ENCODE measurements at places on chromosomes 4 and X.
A peak's percentile ranks its signal among the peaks of the same experiment; 100 is the strongest.

DNA sequence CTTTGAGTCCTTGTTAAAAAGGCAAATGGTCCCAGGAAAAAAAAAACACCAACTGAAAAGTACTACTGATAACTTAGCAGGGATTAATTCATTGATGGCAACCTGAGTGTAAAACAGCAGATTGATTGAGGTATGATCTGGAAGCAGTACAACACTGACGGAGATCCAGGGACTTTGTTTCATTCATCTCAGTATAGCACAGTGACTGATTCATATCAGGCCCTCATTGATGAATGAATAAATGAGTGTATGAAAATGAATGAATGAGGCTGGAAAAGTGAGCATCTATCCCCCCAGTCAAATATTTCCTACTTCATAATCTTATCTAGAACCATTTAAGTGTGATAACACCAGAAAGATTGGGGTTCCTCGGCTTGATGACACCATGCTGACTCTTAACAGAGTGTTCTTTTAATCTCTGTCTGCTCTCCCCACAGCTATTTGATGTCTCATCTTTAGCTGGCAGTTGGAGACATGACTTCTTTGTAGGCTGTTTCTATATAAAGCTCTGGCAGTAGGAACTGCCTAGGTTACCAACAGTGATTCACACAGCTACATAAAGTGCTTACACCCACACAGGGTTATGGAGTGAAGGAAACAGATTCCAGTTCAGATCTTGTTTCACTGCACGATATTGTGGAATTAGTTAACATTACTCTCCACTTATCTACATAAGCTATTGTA, 18.6 kb upstream of the RNF128 start:
- no peak for DNase-seq

GRCh38 chrX:8848441-8848840, 47.3 kb upstream of the FAM9A start:
- DNase-seq, result no peak

GRCh38 chr4:139633661-139634060, 32.0 kb upstream of the MGST2 start:
- peak; percentile 45 for DNase-seq

- DNase-seq, result no peak
These were observed 33.2 kb downstream of the NBDY start for GRCh38 chrX:56762220-56762619.

DNA sequence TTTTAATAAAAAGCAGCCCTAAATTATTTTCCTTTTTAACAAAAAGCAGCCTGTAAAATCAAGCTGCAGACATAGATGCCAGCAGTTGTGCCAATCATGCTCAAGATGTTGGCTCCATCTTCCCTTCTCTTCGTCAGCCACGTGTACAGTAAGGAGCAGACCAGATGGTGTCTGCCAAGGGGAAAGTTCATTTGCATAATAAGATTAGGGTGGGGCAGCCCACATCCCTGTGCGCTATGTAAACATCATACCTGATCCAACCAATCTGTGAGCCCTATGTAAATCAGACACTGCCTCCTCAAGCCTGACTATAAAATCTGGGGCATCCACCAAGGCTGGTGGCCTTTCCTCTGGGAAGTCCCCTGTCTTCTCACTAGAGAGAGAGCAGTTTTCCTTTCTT, 23.1 kb upstream of the C1GALT1C1 start:
- peak; percentile 42 for DNase-seq

DNA sequence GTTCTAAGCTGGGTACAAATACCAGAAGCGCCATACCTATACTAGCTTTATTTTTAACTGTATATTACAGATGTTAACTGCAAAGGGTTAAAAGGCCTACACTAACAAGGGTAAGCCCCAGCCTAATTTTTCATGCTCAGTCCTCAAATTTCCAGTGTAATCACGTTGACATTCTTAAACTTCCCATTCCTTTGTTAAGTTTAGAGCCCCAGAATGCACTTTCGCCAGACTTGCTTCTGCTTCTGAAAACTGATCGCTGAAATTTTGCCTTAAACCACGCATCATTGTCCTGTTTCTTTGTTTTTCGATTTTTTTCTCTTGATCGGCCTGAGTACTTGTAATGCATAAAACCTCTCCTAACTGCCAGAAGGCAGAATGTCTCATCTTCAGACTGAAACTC, 2141.9 kb upstream of the AGA start:
- DNase-seq, result no peak

GRCh38 chrX:9650091-9650490, 115.6 kb downstream of the GPR143 start:
- no peak for DNase-seq

GRCh38 chr4:104868533-104868932, 278.1 kb upstream of the TET2 start:
- DNase-seq, result no peak

GRCh38 chr4:24321131-24321530, 263.2 kb downstream of the DHX15 start:
- no peak for DNase-seq

- DNase-seq, result no peak
These were observed 41.0 kb upstream of the AGA start for GRCh38 chr4:177483271-177483670.

GRCh38 chrX:130594453-130594916, 192.7 kb downstream of the RBMX2 start:
- no peak for DNase-seq

DNA sequence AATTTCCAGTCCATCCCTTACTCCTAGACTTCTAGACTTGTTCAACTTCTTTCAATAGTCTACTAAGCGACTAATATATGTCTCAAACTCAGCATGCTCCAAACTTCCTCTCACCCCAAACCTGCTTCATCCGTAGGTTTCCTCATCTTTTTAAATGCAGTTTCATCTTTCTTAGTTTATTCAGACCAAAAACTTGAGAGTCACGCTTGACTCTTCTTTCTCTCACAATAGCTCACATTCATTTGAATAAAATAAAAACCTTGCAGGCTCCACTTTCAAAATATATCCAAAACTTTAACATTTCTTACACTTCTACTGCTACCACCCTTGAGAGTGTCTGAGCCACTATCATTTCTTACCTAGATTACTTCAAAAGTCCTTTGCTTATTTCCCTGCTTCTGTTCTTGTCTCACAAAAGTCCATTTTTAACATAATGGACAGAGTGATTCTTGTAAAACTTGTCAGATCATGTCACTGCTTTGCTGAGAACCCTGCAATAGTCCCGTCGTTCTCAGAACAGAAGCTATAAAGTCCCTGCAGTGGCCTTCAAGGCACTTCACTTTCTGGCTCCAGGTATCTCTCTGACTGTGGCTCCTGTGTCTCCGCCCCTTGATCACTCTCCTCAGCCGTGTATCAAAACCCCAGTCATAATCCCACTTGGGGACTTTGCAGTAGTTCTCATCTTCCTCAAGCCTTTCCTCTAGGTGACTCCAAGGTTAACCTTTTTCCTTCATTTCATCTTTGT, 167.6 kb downstream of the ARHGAP24 start:
- DNase-seq, result no peak

GRCh38 chr4:101232074-101232776, 115.1 kb downstream of the PPP3CA start:
- DNase-seq, result no peak

- DNase-seq, result no peak
These were observed 20.5 kb downstream of the SPIN4 start for GRCh38 chrX:63330681-63331080.

DNA sequence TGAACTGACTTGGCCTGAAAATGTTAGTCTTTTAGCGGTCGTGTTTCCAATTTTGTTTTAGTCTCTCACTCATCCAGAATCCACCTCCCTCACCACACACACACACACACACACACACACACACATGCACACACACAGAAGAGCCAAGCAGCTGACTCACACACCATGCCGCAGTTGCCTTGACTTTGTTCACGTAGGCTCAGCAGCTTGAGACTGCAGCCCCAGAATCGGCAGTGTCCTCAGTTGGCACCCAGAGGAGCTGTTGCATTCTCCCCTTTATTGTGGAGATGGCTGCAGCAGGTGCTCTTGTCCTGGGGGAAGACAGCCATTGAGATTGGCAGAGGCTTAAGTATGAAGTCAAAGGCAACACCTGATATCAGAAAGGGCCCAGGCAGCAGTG, 20.9 kb upstream of the XPNPEP2 start:
- no peak for DNase-seq

- DNase-seq, result no peak
These were observed 65.4 kb downstream of the ANK2 start for GRCh38 chr4:113114884-113115283.

GRCh38 chrX:1336331-1336943, at the start of gene IL3RA:
IL3RA (plus strand) TSS chrX:1336785; CDS start chrX:1341766, 4,981 bp downstream.
- no peak for DNase-seq

DNA sequence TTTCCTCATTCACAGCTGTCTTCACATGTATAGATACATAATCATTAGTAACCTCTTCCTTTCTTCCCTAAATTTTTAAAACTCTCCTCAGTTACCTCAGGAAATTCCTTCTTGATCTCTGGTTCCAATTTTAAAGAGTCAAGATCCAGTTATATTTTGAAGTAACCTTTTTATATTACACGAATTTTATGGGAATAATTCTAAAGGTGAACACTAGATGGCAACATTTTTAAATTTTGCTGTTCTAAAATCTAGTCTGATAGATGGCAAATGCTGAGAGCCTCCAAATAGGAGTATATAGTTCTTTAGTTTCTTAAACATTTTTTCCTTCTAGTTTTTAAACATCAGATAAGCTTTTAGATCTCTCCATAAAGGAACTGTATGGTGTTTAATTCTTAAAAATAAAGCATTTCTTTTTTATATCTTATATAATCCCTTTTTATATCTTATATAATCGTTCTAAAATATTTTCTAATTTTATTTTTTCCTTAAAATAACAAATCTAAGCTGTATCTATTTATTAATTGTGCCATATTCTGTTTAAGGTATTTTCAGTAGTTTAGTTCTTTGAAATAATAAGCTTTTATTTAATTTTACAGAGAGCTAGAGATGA, 37.9 kb upstream of the PAPSS1 start:
- peak; percentile 27 for DNase-seq

- no peak for DNase-seq
These were observed 253.0 kb downstream of the COX7B2 start for GRCh38 chr4:46656071-46656470.

GRCh38 chr4:144313370-144313769, 172.9 kb upstream of the GYPA start:
- DNase-seq, result no peak

GRCh38 chrX:120446498-120446897, 22.6 kb downstream of the LAMP2 start:
- DNase-seq, result no peak

DNA sequence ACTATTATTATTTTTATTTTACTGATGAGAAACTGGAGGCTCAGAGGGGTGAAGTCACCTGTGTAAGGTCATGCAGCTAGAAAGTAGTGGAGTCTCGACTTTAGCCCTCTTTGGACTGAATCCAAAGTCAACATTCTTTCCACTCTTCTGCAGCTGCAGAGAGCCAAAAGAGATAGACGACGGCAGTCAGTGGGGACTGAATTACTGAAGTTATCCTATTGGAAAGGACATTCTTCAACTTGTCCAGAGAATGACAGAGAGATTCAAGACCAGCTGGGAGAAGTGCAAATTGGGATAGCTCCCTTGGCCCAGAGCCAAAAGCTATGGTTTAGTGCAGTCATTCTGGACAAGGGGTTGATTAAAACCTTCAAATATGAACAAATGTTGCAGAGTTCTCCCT, 42.5 kb downstream of the VGLL1 start:
- DNase-seq, result no peak

- no peak for DNase-seq
These were observed 64.2 kb downstream of the SPINK2 start for GRCh38 chr4:56757261-56757746.

GRCh38 chr4:5852523-5853202, 40.2 kb downstream of the CRMP1 start:
- no peak for DNase-seq

GRCh38 chrX:152528193-152528592, 77.1 kb upstream of the GABRA3 start:
- DNase-seq, result no peak

GRCh38 chr4:3413675-3414420, 27.9 kb upstream of the HGFAC start:
- DNase-seq, result no peak

DNA sequence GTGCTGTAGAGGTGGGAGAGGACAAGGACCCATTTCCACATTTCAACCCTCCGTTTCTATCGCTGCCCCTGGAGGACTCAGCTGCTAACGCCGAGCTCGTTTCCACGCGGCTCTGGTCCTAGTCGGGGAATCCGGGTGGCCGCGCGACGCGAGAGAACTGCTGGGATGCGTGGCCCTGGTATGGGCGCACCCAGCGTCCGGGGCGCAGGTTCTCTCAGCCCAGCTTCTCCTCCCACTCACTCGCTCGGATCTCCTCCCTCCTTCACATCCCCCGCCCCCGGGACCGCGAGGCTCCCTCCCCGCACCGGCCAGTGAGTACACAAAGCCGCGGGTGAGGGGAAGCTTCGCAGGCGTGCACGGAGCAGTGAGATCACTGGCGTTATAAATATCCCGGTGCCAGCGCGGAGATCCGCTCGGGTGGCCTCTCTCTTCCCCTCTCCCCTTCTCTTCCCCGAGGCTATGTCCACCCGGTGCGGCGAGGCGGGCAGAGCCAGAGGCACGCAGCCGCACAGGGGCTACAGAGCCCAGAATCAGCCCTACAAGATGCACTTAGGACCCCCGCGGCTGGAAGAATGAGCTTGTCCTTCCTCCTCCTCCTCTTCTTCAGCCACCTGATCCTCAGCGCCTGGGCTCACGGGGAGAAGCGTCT, at the start of gene FGF5:
Gene FGF5, plus strand, starts transcription at position 412 of the 649 bp plus-strand sequence. Its CDS starts 161 bp downstream, at position 573.
- DNase-seq, result peak; percentile 94

- no peak for DNase-seq
These were observed 1.5 kb downstream of the RBPJ start for GRCh38 chr4:26322346-26322745.

GRCh38 chr4:71300964-71301363, 37.9 kb upstream of the SLC4A4 start:
- DNase-seq, result no peak

GRCh38 chr4:34633241-34633640, 1611.1 kb downstream of the ARAP2 start:
- DNase-seq, result no peak

- DNase-seq, result no peak
These were observed 12.3 kb upstream of the CHIC2 start for GRCh38 chr4:54076673-54077072.

DNA sequence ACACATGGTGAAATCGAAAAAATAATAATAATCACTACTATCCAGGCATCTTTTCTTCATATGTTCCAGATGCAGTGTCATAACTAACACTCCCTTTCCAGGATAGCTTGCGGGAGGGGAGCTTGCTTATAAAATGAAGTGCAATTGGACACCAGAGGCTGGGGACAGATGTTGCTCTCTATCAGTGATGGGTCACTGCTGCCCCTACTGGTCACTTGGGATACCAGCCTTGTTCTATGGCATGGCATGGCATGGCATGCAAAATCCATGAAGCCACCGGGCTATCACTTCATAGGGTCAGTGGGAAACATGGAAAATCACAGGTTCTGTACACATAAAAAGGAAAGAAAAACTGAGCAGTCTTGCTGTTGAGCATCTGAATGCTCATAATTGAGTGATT, 168.1 kb downstream of the GLRA2 start:
- peak; percentile 19 for DNase-seq

- peak; percentile 18 for DNase-seq
These were observed 654.9 kb upstream of the HTR2C start for GRCh38 chrX:113929004-113929403.

GRCh38 chrX:20269848-20270561, 3.3 kb upstream of the RPS6KA3 start:
- no peak for DNase-seq

- no peak for DNase-seq
These were observed 63.4 kb downstream of the CCKAR start for GRCh38 chr4:26426892-26427291.
